8988T (cell line): ENCODE measurements at places on chromosomes 6 and 20.

GRCh38 chr6:137870744-137871247 is 3.7 kb downstream of the TNFAIP3 start:
- DNase-seq, result no peak

DNA sequence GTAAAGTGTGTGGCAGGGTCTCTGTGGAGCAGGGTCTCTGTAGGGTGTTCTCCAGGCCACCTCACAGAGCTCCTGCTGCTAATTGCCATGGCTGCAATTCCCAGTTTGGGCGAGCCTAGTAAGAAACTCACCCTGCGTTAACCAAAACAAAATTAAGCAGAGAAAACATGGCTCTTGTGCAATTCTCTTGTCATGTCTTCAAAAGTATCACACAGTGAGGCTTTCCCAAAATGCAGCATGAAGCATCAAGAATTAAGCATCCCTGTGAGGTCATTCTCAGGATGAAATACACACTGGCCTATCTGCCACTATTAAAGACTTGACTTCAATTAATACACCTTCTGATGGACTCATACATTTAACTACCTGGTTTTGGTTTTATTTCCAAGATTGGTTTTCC is 72.8 kb downstream of the KIF13A start:
- DNase-seq, result no peak

- no peak for DNase-seq
Measured at GRCh38 chr6:37205175-37205996, 35.4 kb downstream of the PIM1 start.

GRCh38 chr6:151402228-151402627 is 10.9 kb upstream of the ZBTB2 start:
- no peak for DNase-seq

DNA sequence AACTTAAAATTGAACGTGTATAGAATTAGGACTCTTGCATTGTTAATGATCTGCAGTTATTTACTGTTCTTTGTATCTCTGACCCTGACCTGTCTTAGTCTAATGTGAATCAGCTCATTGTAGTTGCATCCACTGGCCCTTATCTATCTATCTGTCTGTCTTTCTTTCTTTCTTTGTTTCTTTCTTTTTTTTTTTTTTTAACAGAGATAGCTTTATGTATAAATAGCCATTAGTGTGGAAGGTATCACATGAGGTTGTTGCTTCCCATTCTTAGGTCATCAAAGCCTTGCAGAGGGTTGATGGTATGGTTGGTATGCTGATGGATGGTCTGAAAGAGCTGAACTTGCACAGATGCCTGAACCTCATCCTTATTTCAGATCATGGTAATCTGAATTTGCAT is 59.9 kb downstream of the ENPP1 start:
- no peak for DNase-seq

- no peak for DNase-seq
Measured at GRCh38 chr6:1885576-1886011, 275.9 kb downstream of the FOXC1 start.

- DNase-seq, result no peak
Measured at GRCh38 chr20:33667245-33667675, 517 bp downstream of the ACTL10 start.

- no peak for DNase-seq
Measured at GRCh38 chr6:94041945-94042709, 622.8 kb upstream of the EPHA7 start.

DNA sequence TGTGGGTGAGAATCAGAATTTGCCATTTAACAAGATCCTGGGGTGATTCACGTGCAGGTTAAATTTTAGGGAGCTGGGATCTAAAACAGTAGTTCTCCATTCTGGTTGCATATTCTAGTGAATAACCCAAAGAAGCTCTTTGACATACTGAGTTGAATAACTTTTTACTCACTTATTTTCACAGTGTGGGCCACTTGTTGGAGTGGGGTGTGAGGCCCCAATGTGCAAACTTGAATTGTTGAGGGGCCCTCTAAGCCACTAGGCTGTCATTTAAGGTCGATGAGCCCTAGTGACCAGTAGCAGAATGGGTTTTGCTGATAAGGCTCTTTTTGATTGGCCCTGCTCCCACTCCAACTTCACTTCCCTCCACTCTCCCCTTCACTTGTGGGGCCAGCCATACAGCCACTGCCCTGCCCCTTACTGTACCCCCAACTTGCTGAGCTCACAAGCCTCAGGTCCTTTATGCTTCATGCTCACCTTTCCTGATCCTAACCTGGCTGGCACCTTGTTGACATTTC is 33.6 kb upstream of the RIPOR2 start:
- DNase-seq, result no peak

GRCh38 chr20:10982692-10983091 is 308.9 kb upstream of the JAG1 start:
- DNase-seq, result peak; percentile 34

GRCh38 chr20:56956534-56956933 is 309.9 kb downstream of the BMP7 start:
- no peak for DNase-seq

- no peak for DNase-seq
Measured at GRCh38 chr20:33945391-33946081, 48.2 kb upstream of the RALY start.
